ENCODE measurements at places on chromosomes 13 and 19.
A peak's percentile ranks its signal among the peaks of the same experiment; 100 is the strongest.

DNA sequence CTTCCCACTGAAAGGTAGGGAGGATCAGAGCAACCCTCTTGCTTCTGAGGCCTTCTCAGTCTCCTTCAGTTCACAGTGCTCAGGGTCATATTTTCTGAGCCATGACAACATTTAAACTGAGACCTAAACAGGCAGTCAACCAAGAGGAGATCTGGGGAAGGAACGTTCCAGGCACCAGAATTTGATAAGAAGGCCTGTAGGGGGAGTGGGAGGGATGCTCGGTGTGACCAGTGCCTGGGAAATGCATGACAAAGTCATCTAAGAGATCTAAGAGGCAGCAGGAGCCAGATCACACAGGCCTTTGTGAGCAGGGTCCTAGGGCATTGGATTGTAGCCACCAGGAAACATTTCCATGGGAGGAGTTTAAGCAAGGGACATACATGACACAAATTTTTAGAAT is 71.6 kb downstream of the SHISA2 start:
- DNase-seq: no peak

DNA sequence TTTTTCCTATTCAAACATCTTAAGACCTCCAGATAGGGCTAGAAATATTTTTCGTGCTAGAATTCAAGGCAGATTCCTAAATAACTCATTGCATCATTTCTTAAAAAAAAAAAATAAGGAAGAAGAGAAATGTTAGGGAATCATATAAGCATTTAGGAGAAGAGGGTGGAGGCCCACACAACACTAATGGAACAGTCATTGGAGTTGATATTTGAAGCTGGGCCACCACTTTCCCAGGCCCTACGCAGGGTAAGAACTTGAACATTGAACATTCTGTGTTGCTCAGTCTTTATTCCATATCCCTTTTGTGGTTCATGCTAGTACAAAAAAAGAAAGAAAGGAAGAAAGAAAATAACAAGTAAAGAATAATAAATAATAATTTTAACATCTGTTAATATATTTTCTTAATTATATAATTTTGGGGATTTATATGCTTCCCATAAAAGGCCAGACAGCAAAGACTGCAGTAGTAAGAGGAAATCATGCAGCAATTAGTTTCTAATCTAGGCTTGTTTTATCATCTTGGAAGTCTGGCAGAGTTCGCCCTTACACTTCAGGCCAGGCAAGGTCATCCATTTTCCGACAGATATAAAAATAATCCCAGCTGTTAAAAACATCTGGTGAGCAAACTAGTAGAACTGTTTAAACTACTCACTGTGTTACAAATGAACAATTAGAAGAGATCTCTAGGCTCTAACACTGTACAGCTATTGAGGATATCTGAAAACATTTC is 127.7 kb downstream of the FRY start:
- DNase-seq: no peak

GRCh38 chr13:105341758-105342157 is 1193.7 kb downstream of the EFNB2 start:
- DNase-seq: no peak

DNA sequence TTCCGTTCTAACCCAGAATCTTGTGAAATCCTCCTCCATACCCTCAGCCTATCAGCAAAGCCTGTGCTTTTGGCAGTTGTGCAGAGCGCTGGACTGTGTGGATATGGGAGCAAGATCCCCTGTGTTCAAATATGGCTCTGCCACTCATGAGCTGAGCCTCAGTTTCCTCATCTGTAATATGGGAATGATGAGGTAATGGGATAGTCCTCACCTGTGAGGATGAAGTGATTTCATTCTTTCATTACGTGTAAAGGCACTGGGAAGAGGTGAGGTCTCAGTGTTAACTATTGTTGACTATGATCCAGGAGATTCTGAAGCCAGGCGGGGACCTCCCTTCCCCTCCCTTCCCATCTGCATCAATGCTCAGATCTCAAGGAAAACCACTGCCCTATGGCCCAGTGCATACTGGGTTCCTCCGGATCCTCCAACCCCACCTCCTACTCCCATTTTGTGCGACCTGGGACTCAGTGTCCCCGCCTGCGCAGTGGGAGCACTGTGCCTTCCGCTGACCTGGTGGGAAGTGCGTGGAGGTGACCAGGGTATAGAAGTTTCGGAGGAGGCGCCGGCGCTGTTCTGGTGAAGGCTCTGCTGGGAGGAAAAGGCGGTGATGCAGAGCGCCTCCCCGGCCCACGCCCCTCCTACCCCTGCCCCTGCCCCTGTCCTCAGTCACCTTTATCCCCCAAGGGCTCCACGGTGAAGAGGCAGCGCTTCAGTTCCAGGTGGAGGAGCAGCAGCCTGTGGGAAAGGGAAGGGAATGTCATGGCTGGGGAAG is 5.0 kb downstream of the FUZ start:
- no peak for DNase-seq

GRCh38 chr19:51750400-51751094 is 1.1 kb downstream of the FPR1 start:
- no peak for DNase-seq

DNA sequence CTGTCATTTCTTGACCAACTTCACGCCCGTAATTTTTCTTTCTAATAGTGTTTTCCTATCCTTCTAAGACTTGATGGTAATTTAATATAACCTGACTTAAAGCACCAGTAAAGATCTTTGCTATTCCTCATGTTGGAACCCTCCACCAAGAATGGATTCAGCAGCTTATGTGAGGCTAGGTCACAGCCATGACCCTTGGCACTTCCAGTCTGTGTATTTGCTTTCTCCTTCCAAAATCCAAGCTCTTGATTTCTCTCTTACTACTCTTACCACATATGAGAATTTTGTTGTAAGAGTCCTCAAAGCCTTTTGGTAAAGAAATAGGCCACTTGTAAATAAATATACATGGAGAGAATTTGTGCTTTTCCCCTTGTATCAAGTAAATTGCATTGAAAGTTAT is 61.4 kb downstream of the DHRS12 start:
- DNase-seq: no peak

GRCh38 chr13:104143760-104144416 is 1077.7 kb upstream of the SLC10A2 start:
- peak; percentile 54 for DNase-seq

- no peak for DNase-seq
Observed at GRCh38 chr13:44601586-44601985, 25.5 kb upstream of the TSC22D1 start.

GRCh38 chr13:113226873-113227450 is 17.5 kb downstream of the CUL4A start:
- DNase-seq: no peak

DNA sequence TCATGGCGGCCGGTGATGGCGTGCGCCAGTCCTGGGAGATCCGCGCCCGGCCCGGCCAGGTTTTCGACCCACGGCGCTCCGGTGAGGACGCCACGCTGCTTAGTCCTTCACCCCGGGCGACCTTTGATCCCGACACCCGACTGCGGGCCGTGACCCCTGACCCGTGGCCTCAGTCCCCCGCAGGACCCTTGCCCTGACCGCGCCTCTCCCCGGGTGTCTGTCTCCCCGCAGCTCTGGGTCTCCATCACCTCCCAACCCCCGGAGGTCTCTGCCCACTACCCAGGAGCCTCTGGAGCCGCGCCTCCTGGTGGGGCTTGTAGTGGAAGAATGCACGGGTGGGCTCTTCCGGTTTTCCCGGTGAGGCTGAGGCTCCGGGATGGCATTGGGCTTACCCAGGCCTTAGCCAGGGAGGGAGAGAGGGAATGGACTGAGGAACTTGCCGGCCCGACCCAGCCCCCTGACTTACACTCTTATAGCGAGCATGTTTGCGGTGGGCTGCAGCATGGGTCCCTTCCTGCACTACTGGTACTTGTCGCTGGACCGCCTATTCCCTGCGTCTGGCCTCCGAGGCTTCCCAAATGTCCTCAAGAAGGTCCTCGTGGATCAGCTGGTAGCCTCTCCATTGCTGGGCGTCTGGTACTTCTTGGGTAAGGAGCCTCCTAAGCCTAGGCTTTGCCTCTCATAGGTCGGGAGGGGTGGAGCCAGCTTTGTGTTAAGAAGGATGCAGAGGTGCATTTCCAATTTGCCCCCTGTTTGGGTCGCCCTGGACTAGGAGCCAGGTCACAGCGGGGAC is 566 bp downstream of the MPV17L2 start:
- no peak for DNase-seq

DNA sequence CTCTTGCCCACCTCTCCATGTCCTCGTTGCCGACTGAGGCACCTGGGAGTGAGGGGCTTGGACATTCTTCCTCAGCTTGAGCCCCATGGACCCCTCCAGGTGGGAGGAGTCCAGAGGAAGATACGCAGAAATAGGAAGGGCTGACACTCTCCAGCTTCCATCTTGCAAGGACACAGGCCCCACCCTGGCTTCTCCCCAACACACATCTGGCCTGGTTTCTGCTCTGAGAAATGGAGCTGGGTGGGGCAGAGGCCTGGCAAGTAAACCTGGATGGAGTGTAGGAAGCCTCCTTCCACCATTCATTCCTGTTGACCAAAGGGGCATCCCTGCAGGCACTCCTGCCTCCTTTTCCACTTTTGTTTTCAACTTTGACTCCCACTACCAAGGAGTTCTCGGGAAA is 50.5 kb downstream of the NFIX start:
- DNase-seq: no peak

- no peak for DNase-seq
Observed at GRCh38 chr19:35310331-35310730, 18.4 kb downstream of the MAG start.

DNA sequence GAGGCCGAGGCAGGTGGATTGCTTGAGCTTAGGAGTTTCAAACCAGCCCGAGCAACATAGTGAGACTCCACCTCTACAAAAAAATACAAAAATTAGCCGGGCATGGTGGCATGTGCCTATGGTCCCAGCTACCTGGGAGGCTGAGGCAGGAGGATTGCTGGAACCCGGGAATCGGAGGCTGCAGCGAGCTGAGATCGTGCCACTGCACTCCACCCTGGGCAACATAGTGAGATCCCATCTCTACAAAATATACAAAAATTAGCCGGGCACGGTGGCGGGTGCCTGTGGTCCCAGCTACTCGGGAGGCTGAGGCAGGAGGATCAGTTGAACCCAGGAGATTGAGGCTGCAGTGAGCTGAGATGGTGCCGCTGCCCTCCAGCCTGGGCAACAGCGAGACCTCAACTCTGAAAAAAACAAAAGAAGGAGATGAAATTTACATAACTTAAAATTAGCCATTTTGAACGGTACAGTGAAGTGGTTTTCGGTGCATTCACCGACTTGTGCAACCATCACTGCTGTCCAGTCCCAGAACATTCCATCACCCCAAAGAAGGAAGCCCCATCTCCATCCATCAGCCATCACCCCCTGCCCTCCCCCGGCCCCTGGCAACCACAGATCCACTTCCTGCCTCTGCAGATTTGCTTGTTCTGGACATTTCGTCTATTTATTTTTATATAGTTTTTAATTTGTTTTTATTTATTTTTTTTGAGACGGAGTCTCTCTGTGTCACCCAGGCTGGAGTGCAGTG is 1.6 kb upstream of the AZU1 start:
- no peak for DNase-seq

- DNase-seq: no peak
Observed at GRCh38 chr13:40999416-40999815, 19.7 kb downstream of the ELF1 start.

- DNase-seq: no peak
Observed at GRCh38 chr13:21749410-21749809, 78.5 kb downstream of the FGF9 start.

All from NCI-H187 (cell line).